ENCODE measurements at places on chromosomes 7 and 10. TPM values are rescaled to one million over a fixed set of nuclear protein-coding genes. Genes with fewer than 3 reads are reported as not detected.
A peak's percentile ranks its signal among the peaks of the same experiment; 100 is the strongest.

GRCh38 chr10:35460852-35461460, 124.6 kb downstream of the CCNY start:
- peak; percentile 59 for DNase-seq

DNA sequence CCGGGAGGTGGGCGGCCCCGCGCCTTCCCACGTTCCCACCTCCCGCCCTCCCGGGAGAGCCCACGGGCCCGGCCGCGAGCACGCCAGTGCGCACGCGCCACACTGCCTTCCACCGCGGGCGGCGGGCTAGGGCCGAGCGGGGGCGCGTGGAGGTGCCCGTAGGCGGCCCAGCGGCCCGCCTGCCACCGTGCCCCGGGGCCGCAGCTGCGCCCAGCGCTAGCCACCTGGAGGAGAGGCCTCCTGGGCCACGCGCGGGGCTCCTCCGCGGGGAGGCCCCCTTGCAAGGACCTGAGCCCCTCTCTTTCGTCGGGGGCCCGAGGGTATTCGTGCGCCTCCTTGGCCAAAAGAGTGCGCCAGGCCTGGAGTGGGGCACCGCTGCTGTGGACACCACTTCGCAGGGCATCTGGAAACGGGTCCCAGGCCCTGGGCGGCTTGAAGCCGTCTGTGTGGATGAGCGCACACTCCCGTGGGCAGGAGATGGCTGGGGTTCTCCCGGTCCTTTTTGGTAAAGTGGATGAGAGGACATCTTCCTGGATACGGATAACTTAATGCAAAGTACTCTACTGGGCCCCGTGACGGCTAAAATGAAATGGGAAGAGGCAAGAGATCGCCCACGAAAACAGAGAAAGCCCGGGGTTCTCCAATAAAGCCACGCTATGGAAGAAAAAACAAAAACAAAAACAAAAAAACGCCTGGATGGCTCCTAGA, 9.0 kb upstream of the EBF3 start:
- no peak for DNase-seq

DNA sequence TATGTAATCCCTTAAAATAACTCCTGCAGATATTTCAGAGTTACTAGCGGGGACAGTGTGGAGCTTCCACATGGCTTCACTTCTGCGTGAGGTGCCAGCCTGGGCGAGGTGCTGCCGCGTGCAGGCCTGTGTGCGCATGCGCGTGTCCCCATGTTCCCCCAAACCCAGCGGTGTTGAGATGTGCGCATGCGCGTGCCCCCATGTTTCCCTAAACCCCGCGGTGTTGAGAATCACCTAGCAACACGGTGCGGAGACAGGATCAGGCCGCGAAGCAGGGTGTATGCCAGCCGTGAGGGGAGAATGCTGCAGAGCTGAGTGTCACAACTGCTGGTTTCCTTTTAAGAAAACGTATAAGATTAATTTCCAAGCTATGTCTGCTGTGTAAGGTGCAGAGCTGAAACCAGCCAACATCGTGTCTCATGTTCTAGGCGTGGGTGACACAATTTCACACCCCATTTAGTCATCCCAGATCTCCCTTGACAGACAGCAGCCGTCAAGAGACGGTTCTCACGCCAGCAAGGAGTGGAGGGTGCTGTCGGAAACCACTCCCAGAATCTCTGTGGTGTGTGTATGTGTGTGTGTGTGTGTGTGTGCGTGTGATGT, 71.9 kb upstream of the ADARB2 start:
- peak; percentile 27 for DNase-seq

DNA sequence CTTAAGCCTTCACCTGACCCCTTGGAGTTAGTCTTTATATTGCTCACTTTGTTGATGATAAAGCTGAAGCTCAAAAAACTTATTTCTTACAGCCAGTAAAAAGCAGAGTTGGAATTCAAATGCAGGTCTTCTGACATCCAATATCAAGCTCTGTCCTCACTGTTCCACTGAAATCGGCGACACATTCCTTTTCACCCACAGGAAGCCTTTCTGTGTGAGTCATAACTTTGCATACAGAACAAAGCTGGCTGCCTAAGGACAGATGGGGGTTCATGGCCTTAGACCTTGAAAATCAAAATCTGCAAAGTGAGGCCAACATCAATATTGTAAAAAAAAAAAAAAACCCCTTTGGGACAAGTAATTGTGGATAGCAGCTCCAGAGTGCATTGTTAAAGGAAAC, 21.8 kb upstream of the AKR1B1 start:
- DNase-seq = peak; percentile 82

GRCh38 chr10:51894771-51895578, 195.6 kb upstream of the CSTF2T start:
- peak; percentile 13 for DNase-seq

DNA sequence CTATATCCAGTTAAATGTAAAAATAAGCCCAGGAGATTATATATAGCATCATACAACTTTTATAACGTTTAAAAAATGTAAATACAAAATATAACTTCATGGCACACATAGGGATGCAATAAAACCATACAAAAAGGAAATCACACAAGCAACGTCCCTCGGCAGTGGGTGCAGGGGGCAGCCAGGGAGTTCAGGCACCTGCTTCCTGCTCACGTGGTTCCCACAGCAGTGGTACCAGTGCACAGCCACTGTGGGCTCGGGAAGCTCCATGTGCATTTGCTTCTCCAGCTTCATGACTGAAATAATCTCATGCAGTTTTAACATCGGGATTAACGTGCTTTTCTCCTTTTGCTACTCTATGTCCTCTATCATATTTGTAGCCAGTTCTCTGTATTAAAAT, 255.5 kb upstream of the CXCL12 start:
- DNase-seq = no peak

Gene PNLIP
- not detected for total RNA-seq

DNA sequence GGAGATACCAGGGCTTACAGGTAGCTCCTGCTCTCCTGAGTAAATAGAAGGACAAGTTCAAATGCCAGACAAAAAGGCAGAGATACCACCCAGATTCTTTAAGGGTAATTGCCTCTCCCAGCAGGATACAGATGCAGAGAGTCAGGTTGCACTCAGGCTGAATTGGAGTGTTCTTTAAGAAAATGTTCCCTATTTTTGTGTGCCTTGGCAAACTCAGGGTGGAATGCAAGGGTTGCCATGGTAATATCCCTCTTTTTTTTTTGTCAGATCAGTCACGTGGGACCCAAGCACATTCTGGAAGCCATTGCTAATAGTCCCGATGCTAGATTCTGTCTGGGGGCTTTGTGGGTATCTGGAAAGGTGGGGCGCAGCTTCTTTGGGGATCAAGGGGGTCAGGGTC, 628.0 kb downstream of the CALN1 start:
- DNase-seq = no peak

Data from HT1080 (cell line).